ENCODE measurements at places on chromosomes 1 and 21. TPM values are rescaled to one million over a fixed set of nuclear protein-coding genes. Genes with fewer than 3 reads are reported as not detected.

GRCh38 chr1:4344065-4344732 lies 310.2 kb upstream of the AJAP1 start:
- no peak for DNase-seq

- DNase-seq, result no peak
These were observed 60.8 kb upstream of the LBR start for GRCh38 chr1:225488676-225489075.

DNA sequence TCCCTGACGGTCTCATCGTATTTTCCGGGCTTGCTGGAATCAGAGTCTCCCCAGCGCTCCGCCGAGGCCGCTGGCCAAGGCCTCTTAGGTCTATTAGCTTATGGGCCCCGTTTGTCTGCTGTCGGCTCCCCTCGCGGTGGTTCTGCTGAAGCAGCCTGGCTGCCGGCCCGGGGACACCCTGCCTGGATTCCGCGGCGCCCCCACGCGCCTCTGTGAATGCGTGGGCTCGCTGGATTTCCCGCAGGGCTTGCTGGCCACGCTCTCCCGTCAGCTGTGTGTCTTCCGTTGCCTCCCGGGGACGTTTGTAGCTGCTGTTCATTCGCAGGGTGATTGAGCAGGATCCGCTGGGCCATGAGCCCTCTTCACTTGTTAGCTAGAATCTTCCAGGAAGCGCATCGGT lies 8.4 kb downstream of the LRRC3 start:
- DNase-seq, result no peak

KCNE1 gene
- 2.3 TPM for total RNA-seq

LCE2A gene
- total RNA-seq, result not detected

DNA sequence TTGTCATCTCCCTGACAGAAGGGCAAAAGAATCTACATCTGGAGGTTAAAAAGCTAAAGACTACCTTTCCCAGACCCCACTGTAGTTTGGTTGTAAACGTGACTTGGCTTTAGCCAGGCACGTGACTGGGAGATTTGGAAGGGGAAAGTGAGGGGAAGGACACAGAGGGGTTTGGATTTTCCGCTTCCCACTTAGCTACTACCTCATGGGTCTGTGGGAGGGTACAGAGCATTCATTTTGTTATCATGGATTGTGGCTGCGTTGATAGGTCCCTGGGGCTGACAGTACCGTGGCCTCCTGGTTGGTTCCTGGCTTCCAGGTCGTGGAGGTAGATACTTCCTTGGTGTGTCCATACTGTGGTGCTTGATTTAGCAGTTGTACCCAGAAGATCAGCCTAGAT lies 2.6 kb downstream of the CHD1L start:
- DNase-seq, result no peak

CEP170 gene
- total RNA-seq, result 40.8 TPM

DNA sequence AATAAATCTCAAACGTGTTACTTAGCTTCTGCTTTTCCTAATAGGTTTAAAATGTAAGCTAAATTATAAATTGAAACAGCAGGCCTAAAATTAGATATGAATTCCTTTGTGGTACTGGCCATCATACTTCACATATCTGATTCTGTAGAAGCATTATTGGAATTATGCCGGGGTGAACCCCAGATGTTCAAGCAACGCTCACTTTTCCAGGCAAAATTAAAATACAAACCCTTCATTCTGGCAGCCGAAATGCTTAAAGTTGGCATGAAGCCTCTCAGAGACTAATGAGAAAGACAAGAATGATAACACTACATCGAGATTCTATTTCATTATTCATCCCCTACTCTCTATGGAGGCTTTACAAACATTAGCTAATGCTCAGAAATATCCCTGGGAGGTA lies 1352.7 kb upstream of the ADGRL2 start:
- no peak for DNase-seq

SPRR4 gene
- total RNA-seq, result not detected

ANXA9 gene
- 39.7 TPM for total RNA-seq

GRCh38 chr1:200118779-200119505 lies 91.4 kb downstream of the NR5A2 start:
- DNase-seq, result no peak

DNA sequence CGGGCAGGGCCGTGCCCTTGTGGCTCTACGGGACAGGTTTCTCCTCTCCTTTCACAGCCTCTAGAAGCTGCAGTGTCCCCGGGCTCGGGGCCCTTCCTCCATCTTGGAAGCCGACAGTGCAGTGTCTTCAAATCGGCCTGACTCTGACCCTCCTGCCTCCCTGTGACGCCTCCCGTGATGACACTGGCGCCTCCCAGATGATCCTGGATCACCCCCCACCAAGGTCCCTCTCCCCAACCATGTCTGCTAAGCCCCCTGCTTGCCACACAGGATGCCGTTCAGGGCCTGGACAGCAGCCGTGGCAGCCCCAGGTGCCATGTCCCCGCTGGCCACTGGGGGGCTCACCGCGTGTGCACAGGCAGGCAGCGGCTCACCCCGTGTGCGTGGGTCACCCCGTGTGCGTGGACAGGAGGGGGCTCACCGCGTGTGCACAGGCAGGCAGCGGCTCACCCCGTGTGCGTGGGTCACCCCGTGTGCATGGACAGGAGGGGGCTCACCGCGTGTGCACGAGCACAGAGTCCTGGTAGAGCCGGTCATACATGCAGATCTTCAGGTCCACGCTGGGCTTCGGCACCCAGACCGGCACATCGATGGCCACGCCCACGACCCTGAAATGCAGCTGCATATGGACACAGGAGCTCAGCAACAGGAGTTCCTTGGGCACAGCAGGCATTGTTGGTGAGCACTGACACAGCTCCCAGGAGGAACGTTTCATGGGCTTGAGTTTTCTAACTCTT lies 24.9 kb upstream of the TMEM52 start:
- DNase-seq, result no peak

GRCh38 chr1:100184536-100184935 lies 6.5 kb upstream of the LRRC39 start:
- no peak for DNase-seq

DNA sequence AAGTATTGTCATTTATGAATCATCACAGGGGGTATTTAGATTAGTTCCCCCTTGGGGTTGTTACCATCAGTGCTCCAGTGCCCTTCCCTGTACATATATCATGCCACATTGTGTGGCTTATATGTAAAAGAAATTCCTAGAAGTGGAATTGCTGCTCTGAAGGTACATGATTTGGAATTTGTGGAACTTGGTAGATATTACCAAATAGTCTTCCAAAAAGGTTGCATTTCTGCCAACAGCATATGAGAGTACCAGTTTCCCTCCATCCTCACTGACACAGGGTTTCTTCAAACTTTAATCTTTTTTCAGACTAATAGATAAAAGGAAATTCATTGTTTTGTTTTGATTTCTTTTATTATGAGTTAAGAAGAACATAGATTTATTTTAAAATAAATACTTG lies 41.3 kb downstream of the AKNAD1 start:
- no peak for DNase-seq

Measured in ureter (tissue), 1 donor.